ENCODE measurements at places on chromosomes 4 and X.

- peak; percentile 55 for DNase-seq
Observed at GRCh38 chr4:1409491-1410425, 3.5 kb upstream of the NKX1-1 start.

GRCh38 chr4:52016981-52017380 lies 3.2 kb downstream of the LRRC66 start:
- no peak for DNase-seq

GRCh38 chrX:74270393-74270792 lies 33.6 kb upstream of the ZCCHC13 start:
- DNase-seq, result no peak

GRCh38 chrX:110182362-110182761 lies 135.5 kb downstream of the AMMECR1 start:
- no peak for DNase-seq

DNA sequence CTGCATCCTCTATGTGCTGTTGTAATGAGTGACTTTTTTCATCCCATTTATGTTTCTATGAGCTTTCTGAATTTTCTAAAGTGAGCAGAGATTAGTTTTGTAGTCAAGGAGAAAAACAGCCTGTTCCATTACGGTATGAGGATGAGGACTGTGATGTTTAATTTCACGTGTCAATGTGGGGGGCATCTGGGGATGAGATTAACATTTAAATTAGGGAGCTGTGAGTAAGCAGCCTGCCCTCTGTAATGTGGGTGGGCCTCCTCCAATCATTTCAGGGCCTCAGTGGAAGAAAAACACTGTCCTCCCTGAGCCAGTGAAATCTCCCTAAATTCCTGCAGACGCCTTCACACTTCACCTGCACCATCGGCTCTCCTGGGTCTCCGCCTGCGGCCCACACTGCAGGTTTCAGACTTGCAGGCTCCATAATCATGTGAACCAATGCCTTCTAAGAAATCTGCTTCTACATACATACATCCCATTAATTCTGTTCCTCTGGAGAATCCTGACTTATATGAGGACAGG lies 121.7 kb downstream of the AFAP1 start:
- peak; percentile 22 for DNase-seq

GRCh38 chrX:32483534-32484136 lies 727.7 kb downstream of the DMD start:
- DNase-seq, result no peak

DNA sequence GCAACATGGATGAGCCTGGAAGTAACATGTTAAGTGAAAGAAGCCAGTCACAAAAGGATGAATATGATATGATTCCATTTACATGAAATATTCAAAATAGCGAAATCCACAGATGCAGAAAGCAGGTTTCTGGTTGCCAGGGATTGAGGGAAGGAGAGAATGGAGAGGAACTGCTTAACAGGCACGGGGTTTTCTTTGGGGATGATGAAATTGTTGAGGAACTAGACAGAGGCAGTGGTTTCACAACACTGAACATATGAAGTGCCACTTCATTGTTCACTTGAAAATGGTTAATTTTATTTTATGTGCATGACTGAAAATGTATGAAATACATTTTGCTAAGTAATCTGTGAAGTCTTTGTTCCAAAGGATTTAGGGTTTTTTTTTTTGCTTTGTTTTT lies 182.5 kb upstream of the TBL1X start:
- no peak for DNase-seq

- DNase-seq, result no peak
Observed at GRCh38 chr4:94519925-94520789, 68.4 kb downstream of the PDLIM5 start.

DNA sequence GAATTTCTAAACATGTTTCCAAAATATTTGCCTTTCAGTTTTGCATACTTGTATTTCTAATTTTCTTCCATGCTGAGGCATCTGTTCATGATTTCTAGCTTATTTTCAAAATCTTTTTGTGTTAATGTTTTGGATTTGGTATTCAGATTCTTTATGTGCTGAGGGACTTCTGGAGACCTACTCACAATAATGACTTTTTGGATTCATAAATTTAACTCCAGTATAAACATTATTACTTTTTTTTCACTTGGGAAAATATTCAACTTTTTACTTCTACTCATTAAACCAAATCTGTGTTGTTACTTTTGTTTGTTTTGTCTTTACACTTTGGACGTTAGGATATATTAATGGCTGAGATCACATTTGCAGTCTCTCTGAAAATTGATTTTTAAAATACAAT lies 183.7 kb downstream of the TENM3 start:
- DNase-seq, result no peak

- no peak for DNase-seq
Observed at GRCh38 chr4:184288451-184289178, 70.9 kb upstream of the ENPP6 start.

DNA sequence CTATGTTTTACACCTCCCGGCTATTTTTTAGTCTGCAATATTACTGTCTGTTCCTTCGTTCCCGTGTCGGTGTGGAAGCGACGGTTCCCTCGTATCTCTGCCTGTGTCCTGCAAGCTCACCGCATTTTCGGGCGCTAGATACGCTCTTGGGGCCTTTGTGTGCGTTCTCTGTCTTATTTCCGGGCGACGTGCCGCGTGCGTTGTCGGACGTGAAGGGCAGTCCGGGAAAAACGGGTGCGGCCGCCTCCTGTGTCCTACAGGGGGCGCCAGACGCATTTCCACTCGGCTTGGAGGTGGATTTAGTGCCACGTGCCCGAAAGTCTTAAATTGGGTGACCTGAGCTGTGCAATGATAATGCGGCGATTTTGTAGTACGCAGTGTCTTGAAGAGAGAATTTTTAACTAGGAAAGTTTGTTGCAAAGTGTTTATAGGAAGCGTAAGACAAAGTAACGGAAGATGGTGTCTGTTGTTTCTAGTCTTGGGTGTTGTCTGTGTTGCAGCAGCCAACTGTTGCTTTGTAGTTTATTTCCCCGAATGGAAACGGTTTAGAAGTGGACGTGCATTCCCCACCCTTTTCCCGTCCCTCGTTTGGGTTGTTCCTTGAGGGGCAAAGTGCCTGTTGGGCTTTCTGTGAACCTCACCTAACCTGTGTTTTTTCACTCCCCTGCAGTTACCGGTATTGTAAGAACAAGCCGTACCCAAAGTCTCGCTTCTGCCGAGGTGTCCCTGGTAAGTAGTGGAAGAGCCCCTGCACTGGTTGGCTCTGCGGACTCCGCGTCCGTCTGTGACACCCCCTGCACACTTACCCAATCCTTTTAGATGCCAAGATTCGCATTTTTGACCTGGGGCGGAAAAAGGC lies 720 bp downstream of the RPL10 start:
- DNase-seq, result peak; percentile 91

DNA sequence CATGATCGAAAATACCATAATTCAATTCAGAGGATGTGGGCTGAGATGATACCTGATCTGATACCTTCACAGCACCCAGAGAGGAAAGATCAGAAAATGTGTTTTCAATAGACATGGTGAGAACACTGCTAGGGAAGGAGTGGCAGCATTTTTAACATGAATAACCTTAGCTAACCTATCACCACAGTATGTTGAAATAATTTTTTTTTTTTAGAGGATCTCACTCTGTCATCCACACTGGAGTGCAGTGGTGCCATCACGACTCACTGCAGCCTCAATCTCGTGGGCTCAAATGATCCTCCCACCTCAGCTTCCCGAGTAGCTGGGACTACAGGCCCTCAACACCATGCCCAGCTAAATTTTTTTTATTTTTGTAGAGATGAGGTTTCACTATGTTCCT lies 90.5 kb upstream of the RAPGEF2 start:
- no peak for DNase-seq

GRCh38 chr4:184750926-184751584 lies 17.2 kb upstream of the CENPU start:
- no peak for DNase-seq

DNA sequence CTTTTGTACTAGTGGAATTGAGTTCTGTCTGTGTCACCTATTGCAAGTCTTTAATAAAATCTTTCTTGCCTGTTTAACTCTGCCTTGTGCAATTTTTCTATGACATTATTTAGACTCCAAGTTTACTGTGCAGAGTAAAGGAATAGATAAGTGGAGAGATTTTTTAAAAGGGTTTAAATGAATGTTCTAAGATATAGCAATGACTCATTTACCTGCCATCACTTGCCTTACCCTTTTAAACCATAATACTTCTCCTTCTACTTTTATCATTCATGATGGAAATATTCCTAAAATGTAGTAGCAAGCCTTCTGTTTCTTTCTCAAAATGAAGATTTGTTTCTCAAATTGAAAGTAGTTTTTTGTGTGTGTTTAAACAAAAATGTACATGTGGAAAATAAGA lies 782.8 kb upstream of the MAGEB2 start:
- no peak for DNase-seq

GRCh38 chr4:182642831-182643230 lies 274.4 kb downstream of the DCTD start:
- DNase-seq, result no peak

DNA sequence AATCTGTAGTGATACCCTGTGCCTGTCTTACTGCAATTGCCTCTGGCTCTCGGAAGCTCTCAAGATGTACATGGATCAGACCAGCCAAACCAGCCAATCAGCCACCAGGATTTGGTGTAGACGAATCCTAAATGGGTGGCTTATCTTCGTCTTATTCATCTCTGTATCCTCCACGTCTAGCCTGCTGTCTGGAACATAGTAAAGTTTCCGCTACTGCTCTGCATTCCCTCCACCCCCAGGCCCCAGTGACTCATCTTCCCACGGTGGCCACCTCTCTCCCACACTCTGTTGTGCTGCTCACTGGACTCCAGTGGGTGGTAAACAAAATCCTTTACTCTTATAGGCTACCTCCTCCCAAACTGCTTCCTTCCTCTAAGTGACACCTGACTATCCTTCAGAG lies 37.8 kb downstream of the SEPTIN6 start:
- DNase-seq, result no peak

GRCh38 chr4:88819818-88820697 lies 122.4 kb upstream of the NAP1L5 start:
- DNase-seq, result no peak

- no peak for DNase-seq
Observed at GRCh38 chrX:24643116-24643515, 4.0 kb downstream of the PCYT1B start.

DNA sequence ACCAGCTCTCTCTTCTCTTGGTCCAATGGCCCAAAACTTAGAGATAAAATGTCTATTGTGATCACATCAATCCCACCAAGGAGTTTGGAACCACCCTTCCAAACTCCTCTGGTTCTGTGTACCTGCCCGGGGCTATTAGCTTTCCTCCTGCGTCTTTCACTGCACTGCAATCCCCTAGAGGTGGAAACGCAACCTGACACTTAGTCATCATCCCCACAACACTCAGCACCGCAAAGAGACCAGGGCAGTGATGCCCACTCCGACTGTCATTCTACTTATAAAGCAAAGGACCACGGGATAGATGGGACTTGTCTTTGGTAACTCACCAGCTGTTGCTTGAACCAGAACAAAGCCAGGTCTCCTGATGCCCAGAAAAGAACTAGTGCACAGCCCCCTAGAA lies 22.0 kb downstream of the AFAP1 start:
- no peak for DNase-seq

- DNase-seq, result no peak
Observed at GRCh38 chr4:38129460-38130227, 169.4 kb downstream of the PTTG2 start.

DNA sequence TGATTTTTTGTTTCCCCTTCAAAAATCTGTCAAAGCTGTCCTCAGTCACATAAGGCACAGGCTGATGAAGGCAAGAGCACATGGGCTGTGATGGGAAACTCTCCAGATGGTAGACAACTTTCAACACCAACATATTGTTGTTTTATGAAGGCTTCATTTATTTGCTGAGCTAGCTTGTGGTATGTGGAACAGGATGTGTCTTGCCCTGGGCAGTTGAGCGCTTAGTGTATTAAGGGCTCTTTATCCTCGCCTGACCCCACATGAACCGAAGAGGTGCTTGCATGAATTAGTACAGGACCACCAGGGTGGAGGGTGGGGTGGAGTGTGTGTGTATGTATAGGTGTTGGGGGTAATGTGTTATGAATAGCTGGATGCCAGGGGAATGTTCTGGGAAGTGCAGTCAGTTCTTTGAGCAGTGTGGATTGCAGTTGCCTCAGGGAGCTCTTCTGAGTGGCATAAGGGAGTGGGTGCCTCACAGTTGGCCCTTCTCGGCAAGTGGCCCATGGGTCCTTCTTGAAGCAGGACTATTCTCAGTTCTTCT lies 103.1 kb downstream of the PHEX start:
- no peak for DNase-seq

GRCh38 chrX:358651-359143 lies 28.0 kb downstream of the PPP2R3B start:
- DNase-seq, result peak; percentile 59

All from upper lobe of right lung (tissue), 1 donor.